Spinal cord (tissue), 10 donors: ENCODE measurements at places on chromosomes 12 and 14. TPM values are rescaled to one million over a fixed set of nuclear protein-coding genes. Genes with fewer than 3 reads are reported as not detected.

The ZNF891 gene
- 5.1 TPM for polyA plus RNA-seq

The HHIPL1 gene
- polyA plus RNA-seq, result 6.2 TPM

The TAS2R9 gene
- polyA plus RNA-seq, result 0.24 TPM

The TRHDE gene
- polyA plus RNA-seq, result 4.5 TPM

The TMPRSS12 gene
- 0.19 TPM for polyA plus RNA-seq

The GDF11 gene
- 36.1 TPM for polyA plus RNA-seq

The CSRP2 gene
- 64.6 TPM for polyA plus RNA-seq

The IQSEC3 gene
- 65.3 TPM for polyA plus RNA-seq

The LRRC9 gene
- polyA plus RNA-seq, result 7.3 TPM

The BBOF1 gene
- 15.1 TPM for polyA plus RNA-seq

The TMEM229B gene
- 54.6 TPM for polyA plus RNA-seq

The NRDE2 gene
- 15.6 TPM for polyA plus RNA-seq

The AQP5 gene
- 1.8 TPM for polyA plus RNA-seq

The GPRC5A gene
- 5.2 TPM for polyA plus RNA-seq
